NCI-H774 (cell line): ENCODE measurements at places on chromosomes 7 and 10.

DNA sequence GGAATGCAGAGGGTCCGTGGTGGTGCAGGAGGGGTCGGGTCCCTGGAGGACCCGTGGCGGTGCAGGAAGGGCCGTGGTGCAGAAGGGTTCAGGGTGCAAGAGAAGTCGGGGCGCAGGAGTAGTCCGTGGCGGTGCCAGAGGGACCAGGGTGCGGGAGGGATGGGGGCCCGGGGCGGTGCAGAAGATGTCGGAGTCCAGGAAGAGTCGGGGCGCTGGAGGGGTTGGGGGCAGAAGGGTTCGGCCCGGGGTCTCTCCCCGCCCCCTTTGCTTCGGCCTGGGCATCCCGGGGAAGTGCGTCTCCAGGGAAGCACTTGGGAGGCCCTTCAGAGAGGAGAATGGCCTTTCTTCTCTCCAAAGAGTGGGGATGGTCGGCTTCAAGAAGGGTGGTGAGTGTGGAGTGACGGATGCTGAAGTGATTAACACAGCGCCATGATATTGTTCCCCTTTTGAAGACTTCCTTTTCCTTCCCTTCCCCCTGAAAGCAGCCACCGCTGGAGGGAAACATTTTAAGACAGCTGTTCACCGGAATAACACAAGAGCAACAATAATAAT is 997 bp downstream of the WDR37 start:
- no peak for DNase-seq

GRCh38 chr7:108000875-108001763 is 1.8 kb downstream of the LAMB1 start:
- DNase-seq, result no peak

DNA sequence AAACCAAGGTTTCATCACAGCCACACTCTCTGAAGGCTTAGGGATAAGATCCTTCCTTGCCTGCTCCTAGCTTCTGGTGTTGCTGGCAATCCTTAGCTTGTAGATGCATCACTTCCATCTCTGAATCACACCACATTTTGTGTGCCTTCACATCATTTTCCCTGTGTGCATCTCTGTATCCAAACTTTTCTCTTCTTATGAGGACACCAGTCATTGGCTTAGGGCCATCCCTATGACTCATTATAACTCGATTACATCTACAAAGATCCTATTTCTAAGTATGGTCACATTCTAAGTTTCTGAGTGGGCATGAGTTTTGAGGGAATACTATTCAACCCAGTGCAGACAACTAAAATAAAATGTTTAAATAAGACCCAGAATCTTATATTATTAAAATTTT is 121.7 kb downstream of the C7orf25 start:
- no peak for DNase-seq

GRCh38 chr10:117005026-117005526 is at the start of gene SHTN1:
SHTN1 (minus strand) TSS chr10:117005187; CDS start chr10:117005079, 108 bp downstream.
- DNase-seq, result peak; percentile 81

DNA sequence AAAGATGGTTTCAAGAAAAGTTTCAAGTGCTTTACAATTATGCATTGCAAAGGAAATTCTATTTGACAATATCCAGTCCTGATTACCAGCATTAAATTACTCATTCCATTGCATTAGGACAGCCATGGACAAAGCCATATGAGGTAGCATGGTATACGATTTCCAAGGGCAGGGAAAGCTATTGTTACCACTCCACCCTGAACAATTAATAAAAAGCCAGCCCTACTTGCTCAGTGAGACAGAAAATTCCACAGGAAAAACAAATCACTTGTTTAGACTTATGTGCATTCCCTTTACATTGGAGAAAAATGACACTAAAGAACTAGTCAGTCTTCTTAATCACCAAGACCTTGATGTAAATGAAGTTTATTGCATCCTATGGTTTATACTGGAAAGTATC is 5.6 kb downstream of the CD36 start:
- DNase-seq, result no peak

GRCh38 chr7:75938921-75939320 is 24.0 kb downstream of the POR start:
- no peak for DNase-seq

DNA sequence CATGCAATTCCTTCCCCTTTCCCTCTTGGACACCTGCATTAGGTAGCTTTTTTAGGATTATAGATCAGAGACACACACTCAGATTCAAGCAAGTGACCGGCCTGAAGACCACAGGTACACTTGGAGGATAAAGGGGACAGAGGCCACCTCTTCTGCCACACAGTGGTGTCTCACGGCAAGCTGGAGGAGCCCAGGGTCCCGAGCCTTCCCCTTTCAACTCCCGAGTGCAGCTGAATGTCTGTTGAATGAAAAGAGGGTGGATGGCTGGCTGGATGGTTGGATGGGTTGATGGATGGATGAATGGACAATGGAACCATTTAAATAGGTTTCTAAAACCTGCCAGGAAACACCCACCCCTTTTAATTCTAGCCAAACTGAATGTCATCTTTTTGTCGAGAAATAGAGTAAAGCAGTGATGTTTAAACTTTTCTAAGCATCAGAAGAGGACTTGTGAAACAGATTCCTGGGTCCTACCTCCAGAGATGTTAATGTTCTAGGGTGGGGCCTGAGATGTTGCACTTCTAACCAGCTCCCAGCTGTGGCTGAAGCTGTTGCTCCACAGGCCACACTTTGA is 49.2 kb upstream of the ZMIZ1 start:
- DNase-seq, result no peak

DNA sequence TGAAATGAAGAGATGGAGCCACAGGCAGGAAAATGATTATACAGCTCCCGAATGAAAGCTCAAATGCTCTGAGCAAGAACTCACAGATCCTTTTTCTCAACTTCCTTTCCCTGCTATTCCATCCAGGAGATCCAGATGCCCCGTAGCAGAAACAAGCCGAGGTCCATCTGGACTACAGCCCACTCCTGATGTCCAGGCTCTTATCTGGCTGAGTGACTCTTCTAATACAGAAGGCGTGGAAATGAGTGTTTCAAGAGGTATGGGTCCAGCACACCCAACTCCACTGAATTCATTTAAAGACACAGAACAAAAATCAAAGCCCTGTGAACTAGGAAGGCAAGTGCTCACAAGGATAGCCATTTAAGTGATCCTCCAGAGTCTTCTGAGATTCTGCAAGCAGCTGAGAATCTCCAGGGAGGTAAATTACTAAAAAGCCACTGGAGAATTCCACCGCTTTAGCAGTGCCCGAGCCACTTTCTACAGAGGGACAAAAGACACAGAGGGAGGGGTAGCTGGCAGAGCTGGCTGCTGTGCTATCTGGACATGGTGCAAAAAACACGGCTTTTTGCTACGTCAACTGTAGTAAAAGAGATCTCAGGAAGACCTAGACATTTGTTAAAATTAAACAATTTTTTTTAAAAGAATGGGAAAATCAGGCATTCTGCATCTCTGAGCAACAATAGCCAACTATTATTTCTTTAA is 24.5 kb downstream of the FAM171A1 start:
- DNase-seq, result no peak

DNA sequence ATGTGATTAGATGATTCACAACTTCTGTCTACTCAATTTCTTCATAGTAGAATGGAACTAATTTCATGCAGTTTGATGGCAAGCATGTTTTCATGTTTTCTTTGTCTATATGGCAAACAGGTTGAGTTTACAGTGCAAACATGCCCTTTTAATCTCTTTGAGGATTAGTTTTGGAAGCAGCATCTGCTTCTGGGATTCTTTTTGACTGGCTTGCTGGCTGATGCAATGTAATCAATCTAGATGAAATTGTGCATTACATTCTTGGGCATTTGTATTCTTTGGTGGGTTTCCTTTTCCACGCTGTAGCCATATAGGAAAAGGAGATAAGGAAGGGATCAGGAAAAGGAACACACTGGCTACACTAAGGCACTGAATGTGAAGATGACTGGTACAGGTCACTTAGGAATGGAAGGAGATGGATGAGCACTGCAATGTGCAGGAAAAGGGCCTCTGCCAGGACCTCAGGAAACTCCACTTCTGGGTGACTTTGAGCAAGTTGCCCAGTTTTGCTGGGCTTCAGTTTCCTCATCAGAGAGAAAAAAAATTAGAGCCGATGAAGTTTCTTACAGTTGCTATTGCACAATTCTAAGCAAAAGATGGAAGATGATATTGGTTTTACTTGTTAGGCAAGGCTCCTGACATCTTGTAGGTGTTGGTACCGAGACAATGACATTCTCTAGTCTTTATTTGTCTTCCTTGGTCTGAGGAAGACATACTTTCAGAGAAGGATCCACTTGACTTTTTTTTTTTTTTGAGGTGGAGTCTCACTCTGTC is 269.1 kb downstream of the SUGCT start:
- no peak for DNase-seq

DNA sequence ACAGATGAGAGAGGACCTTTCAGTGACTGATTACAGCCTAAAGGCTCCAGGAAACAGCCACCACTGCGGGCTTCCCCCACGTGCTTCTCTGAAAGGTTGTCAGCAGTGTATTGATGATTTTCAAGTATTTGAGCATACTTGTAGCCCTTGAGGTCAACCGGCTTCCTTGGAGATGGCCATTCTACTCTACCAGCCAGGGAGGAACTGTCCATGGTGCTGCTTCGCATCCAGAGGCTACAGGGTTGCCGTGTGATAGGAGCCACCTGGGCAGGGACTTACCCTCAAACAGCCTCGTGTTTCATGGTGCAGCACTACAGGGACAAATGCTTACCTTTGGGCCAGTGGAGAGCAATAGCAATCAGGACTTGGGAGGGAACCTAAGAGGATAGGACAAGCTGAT is 179.5 kb downstream of the DPP6 start:
- no peak for DNase-seq

DNA sequence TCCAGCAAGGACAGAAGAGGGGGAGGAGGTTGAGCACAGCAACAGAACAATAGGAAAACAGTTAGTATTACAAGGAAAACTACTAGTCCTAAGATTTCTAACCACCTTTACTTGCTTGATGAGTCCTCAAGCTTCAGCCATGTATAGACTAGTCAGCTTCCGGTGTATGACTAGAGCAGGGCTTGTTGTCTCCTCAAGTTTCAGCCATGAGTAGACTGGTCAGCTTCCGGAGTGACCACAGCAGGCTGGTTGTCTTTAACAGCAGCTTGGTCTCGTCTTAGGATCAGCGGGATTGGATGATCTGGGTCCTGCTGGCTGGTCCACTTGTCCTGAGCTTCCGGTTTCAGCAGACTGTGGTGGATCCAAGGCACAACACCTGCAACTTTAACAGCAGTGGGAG is 10.6 kb upstream of the ZNF239 start:
- no peak for DNase-seq

- no peak for DNase-seq
Measured at GRCh38 chr7:71886046-71886445, 526.1 kb downstream of the CALN1 start.

GRCh38 chr10:12966067-12966466 is 35.4 kb downstream of the CCDC3 start:
- DNase-seq, result no peak

DNA sequence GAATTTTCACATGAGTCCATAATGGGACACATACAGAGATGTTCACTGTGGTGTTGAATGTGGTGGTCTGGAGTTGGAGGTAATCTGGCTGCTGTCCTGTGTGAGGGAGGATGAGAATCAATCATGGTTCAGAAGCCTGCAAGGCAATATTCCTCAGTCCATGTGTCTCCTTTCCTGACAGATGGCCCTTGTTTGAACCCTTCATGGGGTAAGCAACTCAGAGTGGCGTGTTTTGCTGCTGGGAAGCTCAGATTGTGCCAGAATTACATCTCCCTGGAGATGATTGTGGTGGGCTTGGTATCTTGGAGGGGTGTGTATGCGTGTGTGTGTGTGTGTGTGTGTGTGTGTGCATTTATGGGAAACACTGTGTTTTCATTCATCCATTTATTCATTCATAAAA is 44.5 kb upstream of the COMTD1 start:
- no peak for DNase-seq

- no peak for DNase-seq
Measured at GRCh38 chr10:33145451-33146188, 187.6 kb upstream of the ITGB1 start.

DNA sequence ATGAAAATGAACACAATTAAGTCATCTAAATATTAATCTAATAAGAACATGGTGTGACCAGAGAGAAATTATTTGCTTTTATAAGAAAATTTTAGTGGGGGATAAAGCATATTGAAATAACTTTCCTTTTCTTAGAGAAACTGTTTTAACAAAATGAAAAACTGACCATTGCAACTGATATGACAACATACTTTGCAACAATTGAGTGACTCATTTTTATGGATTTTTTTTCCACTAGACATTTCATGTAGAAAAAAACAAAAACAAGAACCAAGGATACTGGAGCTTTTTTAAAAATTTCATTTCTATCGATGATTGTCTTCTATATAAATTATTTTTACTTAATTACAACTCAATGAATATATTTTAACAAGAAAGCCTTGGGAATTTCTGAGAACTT is 90.0 kb downstream of the C1GALT1 start:
- DNase-seq, result no peak

DNA sequence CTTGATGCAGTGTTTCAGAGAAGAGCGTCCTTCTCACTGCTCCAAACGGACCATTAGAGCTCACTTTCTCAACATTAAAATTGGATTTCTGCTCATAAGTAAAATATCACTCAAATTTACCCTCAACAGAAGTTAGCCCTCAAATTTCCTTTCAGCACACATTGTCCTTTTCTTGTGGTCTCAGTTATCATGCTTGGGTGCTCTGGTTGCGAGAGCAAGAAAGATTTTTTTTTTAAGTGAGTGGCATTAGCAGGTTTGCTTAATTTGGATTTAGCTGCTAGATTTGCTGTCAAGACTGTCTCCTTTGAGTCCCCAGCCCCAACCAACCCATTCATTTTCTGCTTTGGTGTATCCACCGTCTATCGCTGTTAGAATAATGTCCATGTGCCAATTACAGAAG is 2.6 kb upstream of the CH25H start:
- DNase-seq, result no peak

DNA sequence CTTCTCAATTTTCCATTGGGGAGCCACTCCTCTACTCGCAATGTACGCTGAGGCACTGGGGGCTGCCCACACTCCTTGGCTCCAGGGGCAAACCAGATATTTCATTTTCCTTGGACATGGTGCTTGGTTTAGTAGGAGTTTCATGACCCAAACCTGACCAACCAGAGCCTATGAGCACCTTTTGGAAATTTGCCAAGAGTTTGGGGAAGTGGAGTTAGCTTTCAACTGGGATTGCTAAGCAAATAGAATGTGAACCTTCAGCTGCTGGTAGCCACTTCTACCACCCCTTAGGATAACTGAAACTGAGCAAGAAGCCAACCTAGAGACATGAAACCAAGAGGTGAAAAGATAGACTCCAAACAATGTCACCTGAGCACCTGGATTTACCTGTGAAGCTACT is 74.9 kb upstream of the COL13A1 start:
- no peak for DNase-seq

- DNase-seq, result no peak
Measured at GRCh38 chr10:71714592-71714991, 5.0 kb downstream of the C10orf105 start.

GRCh38 chr7:133529861-133530260 is 277.0 kb downstream of the EXOC4 start:
- DNase-seq, result peak; percentile 69
